ENCODE measurements at places on chromosomes 3 and 15. TPM values are rescaled to one million over a fixed set of nuclear protein-coding genes. Genes with fewer than 3 reads are reported as not detected.

- no peak for DNase-seq
These were observed 223.6 kb upstream of the TBL1XR1 start for GRCh38 chr3:177420651-177421480.

The TGM4 gene
- total RNA-seq, result not detected

DNA sequence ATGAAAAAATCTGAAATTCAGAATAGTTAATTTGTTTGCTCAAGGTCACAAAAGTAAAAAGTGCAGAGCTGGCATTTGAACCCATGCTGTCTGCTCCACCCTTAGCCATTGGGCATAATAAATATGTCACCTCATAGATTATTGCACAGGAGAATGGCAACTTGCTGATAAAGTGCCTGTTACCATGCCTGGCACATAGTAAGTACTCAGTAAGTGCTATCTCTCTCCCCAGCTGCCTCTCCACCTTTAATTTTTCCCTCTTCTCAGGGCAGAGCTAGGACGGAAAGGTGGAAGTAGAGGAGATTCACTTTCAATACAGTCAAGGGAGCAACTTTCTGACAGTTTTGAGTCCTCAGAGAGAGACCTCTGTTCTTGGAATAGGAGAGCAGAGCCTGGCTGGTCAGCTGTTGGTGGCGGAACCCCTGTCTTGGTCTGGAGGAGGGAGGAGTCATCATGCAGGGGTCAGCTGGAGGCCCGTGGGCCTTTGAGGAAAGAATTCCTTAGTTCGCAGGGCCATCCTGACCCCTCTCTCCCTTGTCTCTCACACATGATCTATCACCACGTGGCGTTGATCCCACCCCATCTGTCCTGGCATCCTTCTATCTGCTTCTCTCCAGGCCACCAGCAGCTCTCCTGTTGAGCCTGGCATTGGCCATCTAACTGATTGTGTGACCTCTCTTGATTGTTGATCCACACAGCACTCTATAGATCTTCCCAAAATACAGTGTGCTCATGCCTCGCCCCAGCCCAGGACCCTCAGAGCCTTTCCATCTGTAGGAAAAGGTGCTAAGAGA, 149.3 kb downstream of the RPLP1 start:
- no peak for DNase-seq

The THAP10 gene
- total RNA-seq, result 7.8 TPM

DNA sequence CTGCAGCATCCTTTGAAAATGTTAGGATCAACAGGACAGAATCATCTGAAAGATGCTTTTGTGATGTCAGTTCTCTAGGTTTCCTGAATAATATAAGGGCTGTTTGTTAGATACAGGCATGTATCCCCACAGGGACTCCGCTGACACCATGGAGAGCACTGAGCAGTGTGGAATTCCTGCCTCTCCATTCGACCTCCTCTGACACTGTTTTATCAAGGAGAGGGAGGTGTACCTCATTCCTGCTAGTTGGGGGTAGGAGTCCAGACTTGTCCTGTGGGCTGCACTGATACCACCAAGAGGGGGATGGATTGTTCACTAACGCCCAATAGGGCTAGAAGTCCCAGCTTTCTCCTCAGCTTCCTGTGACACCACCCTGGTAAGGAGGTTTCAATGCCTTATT, 46.6 kb downstream of the LARS2 start:
- DNase-seq, result no peak

- peak; percentile 44 for DNase-seq
These were observed at the start of gene NEIL1 for GRCh38 chr15:75346796-75347221. TSS of gene NEIL1 (plus strand) at chr15:75347039. CDS start at chr15:75348906, 1,867 bp downstream.

- DNase-seq, result no peak
These were observed 32.9 kb upstream of the RFTN1 start for GRCh38 chr3:16546186-16547010.

DNA sequence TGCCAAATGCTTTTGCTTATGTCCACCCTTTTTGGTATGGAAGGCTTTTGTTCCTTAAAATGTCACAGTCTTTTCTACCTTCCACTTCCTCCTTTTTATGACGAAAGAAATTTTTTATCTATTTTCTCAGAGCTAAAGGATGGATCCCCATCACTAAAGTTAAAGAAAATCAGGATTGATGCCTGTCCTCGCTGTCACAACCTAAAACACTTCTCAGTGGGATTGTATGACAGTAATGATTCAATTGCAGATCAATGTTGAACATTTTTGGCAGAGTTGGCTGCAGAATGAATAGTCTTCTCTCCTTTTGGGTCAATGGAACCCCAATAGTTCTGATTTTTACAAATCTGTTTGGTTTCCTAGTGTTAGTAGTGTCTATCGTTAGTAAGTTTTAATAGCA, 549.8 kb upstream of the ROBO2 start:
- DNase-seq, result no peak

The USP50 gene
- total RNA-seq, result not detected

The AMOTL2 gene
- 190 TPM for total RNA-seq

- no peak for DNase-seq
These were observed 227.6 kb upstream of the BHLHE40 start for GRCh38 chr3:4751502-4752101.

The ZNF80 gene
- not detected for total RNA-seq

- DNase-seq, result no peak
These were observed 713 bp upstream of the MUC13 start for GRCh38 chr3:124935264-124935663.

Measured in G401 (cell line).